ENCODE measurements at places on chromosomes 11 and 22. TPM values are rescaled to one million over a fixed set of nuclear protein-coding genes. Genes with fewer than 3 reads are reported as not detected.

OR8D4 gene
- not detected for total RNA-seq

GGT5 gene
- 10.7 TPM for total RNA-seq

DNA sequence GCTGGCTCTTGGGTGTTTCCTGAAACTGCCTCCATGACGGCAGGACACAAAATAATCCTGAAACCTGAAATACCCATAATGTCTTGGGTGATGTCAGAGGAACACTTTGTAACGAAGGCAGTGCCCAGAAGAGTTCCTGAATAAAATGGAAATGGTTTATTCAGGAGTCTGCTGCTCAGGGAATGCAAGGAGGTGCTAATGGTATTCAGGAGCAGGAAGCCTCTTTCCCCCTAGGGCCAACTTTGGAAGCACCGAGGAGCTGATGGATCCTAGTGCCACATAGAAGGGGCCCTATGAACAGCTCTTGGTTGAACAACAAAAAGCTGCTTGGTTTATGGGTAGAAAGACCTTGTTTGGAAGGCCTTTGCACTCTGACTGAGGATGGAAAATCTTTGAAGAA is 15.5 kb downstream of the TREH start:
- no peaks in the 10 kb centered on the region for H3K36me3 ChIP-seq
- H3K27me3 ChIP-seq, result peaks cover 9% of the 10 kb centered on the region
- H3K4me1 ChIP-seq, result no peaks in the 10 kb centered on the region
- no peak for DNase-seq

DNA sequence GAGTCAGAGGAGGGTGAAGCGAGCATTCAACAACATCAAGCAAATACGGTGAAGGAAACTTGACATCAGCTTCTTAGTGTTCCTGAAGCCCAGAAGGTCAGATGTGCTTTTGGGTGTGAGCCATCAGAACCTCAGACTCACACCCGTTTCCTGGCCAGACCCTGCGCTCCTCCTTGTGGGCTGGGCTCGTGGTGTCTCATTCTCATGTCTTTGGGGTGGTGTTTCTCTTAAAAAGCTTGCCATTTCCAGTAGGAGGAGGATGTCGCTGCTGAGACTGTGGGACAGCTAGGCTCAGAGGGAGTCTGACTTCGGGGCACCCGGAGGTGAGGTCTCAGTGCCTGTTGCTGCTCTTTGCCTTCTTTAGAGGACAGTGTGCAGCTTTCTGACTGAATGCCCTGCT is 24.2 kb downstream of the PPFIBP2 start:
- peaks cover 7% of the 10 kb centered on the region for H3K27me3 ChIP-seq
- DNase-seq, result no peak
- H3K27ac ChIP-seq, result no peak overlapping the region
- H3K4me3 ChIP-seq, result no peak overlapping the region
